ENCODE measurements at places on chromosomes 3 and 15.

DNA sequence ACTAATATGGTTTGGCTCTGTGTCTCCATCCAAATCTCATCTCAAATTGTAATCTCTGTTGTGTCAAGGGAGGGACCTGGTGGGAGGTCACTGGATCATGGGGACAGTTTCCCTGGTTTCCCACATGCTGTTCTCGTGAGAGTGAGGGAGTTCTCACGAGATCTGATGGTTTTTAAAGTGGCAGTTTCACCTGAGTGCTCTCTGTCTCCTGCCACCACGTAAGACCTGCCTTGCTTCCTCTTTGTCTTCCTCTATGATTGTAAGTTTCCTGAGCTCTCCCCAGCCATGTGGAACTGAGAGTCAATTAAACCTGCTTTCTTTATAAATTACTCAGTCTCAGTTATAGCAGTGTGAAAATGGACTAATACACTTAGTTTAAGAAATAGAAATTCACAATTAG lies 228.9 kb downstream of the CD47 start:
- DNase-seq, result no peak

DNA sequence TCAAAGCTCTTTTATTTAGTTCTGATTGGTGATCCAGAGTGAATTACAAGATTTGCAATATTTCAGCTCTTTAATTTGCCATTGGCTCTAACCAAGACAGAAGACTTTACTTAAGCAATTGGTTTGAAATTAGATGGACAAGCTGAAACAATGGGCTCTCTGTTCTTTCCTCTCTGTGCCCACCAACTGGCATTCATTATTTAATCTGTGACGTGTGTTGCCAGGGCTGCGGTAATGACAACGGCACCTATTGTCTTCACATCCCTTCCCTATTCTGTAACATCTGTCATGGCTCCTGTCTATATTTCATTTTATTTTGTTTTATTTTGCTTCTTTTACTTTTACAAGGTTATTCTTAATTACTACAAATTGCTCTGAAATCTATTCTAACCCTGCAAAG lies 33.9 kb downstream of the PLD1 start:
- DNase-seq, result no peak

DNA sequence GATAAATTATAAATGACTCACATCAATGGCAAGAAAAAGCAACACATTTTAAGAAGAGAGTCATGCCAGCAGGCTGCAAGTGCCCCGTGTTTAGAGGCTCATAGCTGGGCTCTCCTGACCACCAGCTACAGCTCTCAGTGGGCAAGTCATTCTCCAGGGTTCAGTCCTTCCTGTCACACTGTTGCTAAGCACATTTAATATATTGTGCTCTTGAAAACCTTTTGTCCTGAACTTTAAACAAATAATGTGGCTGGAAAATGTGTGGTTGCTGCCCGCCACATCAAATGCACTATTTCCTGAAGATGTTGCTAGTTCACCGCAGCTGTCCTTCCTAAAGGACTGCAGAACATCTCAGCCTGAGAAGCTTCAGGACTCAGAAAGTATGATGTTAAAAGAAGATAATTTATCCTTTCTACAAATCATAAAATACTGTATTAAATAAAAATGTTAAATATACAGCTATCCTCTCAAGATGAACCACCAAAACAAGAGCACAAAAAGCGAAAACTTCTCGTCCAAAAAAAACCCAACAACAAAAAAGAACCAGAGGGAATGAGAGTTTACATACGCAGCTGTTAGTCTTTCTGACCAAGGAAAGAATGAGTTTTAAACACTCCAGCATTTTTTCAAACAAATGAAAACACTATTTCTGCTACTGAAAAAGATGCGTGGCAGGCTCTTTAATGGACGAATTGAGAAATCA lies 951 bp downstream of the TARS3 start:
- DNase-seq, result no peak

- no peak for DNase-seq
Measured at GRCh38 chr15:40847223-40847961, 3.5 kb downstream of the SPINT1 start.

GRCh38 chr3:141972399-141972798 lies 96.0 kb downstream of the ATP1B3 start:
- DNase-seq, result no peak

- DNase-seq, result no peak
Measured at GRCh38 chr3:5462086-5462485, 274.6 kb downstream of the EDEM1 start.
